ENCODE measurements at places on chromosomes 4 and X. TPM values are rescaled to one million over a fixed set of nuclear protein-coding genes. Genes with fewer than 3 reads are reported as not detected.
A peak's percentile ranks its signal among the peaks of the same experiment; 100 is the strongest.

The FAM9C gene
- total RNA-seq = not detected

The NDP gene
- not detected for total RNA-seq

The PCDH10 gene
- not detected for total RNA-seq

The CPLX1 gene
- not detected for total RNA-seq

The AASDH gene
- 14.7 TPM for total RNA-seq

The CEP44 gene
- total RNA-seq = 30.2 TPM

The FAM9B gene
- total RNA-seq = not detected

The MAGEC2 gene
- not detected for total RNA-seq

The FAM47E gene
- not detected for total RNA-seq

The LRRC66 gene
- not detected for total RNA-seq

The SMPX gene
- not detected for total RNA-seq

The RHOXF1 gene
- not detected for total RNA-seq

DNA sequence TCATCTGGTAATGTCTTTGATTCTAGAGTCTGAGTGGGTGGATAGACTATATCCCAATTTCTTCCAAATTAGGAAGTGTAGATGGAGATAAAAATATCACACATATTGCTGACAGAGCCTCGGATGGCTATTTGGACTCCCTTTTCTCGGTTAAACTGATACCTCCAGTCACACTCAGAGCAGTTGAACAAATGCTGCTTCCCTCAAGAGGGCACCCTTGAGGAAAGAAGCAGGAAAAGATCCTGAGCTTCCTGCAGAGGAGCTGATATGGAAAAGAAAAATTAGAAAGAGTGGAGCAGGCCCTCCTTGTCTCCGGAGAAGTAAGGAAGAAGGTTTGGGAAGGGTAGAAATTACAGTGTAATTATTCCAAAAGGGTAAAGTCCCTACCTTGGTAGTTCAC lies 96.2 kb upstream of the CCSER1 start:
- no peak for DNase-seq

GRCh38 chr4:145870155-145871020 lies 68.2 kb downstream of the ZNF827 start:
- DNase-seq = no peak

GRCh38 chr4:72604324-72604723 lies 35.3 kb upstream of the ADAMTS3 start:
- DNase-seq = no peak

DNA sequence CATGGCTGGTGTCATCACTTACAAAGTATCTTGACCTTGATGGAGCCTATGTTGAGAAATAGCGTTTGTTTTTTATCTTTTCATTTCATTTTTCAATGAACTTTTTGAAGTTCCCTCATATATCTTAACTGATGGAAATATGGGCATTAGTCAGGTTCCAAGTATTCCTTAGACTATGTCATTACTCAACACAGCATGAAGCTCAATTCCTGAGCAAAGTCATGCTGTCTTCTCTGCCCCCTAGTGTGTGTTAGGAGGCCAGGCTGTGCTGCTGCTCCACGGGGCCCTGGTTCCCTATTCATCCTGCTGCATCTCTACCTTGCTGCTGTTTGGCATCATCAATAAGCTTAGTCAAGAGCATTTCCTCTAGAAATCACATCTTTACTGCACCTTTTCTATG lies 40.9 kb downstream of the GPR143 start:
- no peak for DNase-seq

GRCh38 chrX:30253257-30253656 lies 6.3 kb downstream of the MAGEB1 start:
- no peak for DNase-seq

DNA sequence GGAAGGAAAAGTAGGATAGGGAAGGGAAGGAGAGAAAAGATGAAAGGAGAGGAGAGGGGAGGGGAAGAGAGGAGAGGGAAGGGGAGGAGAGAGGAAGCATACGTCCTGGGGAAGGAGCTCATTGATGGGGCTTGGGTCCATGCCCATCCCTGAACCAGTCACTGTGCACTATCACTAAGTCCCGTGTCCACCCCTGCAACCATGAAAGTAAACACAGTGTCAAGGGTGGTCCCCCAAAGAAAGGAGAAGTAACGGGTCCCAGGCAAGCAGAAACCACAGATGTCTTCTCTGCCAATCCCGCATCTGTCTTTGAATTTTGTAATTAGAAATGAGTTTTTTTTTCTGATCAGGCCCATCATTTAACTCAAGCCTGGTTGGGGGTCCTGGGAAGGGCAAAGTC lies 55.2 kb downstream of the LGI2 start:
- DNase-seq = no peak

GRCh38 chr4:168019019-168019651 lies 73.2 kb upstream of the ANXA10 start:
- no peak for DNase-seq

GRCh38 chr4:126776361-126776760 lies 856.4 kb upstream of the INTU start:
- no peak for DNase-seq

GRCh38 chr4:86837691-86838503 lies 11.3 kb downstream of the SLC10A6 start:
- DNase-seq = no peak

DNA sequence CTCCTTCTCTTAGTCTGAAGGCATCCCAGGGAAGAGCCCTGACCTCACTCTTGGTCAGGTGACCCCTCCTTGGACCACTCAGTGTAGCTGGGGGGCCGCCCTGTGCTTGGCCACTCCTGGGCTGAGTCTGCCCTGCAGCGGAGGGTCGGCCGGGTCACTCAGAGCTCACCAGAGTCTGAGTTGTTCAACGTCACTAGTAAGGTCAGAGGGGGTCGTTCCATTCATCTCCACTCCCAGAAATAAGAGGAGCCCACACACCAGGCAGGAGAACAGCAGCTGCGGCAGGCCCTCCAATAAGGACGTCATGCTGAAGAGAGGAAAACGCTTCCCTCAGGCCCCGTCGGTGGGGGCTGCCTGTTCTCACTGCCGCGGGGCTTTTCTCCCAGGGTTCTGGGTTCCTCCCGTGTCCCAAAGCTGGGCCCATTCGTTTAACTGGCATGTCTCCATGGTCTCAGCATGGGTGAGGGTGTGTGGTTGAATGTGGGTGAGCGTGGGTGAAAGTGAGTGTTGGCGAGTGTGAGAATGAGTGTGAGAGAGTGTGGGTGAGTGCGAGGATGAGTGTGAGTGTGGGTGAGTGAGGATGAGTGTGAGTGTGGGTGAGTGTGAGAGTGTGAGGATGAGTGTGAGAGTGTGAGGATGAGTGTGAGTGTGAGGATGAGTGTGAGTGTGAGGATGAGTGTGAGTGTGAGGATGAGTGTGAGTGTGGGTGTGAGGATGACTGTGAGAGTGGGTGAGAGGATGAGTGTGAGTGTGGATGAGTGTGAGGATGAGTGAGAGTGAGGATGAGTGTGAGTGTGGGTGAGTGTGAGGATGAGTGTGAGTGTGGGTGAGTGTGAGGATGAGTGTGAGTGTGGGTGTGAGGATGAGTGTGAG lies 47.7 kb downstream of the ING2 start:
- DNase-seq = no peak

DNA sequence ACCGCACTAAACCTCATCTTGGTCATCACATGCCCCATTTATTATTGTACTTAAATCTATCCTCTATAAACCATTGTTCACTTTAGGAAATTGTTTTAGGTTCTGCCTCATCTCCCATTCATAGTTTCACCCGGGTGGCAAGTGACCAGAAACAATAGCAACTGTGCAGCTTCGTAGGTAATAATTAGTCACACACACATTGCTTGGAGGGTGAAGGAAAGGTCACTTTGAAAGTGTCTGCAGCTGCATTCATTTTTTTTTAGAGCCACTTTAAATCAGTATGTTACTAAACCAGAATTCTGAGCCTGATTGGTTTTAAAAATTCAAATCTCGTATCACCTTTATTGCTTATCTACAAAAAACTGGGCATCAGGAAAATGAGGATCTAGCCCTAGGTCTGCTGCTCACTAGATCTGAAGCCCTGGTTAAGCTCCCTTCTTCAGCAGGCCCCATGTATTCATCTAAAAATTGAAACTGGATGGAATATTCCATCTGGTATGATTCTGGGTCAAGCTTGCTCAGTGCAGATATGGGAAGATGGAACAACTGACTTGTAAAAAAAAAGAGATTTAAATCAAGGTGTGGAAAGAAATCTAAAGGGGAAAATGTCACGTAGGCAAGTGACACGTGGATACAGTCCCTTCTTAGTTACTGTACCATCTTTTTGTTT lies 62.4 kb downstream of the LIMCH1 start:
- DNase-seq = no peak

DNA sequence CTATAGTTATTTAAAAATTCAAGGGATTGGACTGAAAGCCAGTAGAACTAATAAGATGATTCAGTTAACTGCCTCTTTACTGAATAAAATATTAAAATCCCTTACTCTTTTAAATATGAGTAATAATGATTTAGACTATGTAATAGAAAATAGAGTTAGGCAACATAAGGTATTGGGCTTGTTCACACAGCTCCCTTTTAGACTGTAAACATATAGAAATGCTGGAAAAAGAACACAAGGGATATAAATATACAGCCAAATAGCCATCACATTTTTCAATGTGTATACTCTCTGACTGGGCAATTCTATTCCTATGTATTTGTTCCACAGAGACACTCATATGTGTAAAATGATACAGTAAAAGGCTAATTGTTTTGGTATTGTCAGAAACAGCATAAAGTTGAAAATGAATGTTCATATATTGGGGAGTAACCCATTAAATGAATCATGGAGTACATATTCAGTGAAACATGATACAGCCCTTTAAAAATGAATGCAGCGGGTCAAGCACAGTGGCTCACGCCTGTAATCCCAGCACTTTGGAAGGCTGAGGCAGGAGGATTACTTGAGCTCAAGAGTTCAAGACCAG lies 129.8 kb downstream of the TBC1D19 start:
- DNase-seq = no peak

- no peak for DNase-seq
Measured at GRCh38 chr4:1169691-1170096, 2.7 kb downstream of the SPON2 start.

GRCh38 chr4:111957997-111958396 lies 187.3 kb upstream of the FAM241A start:
- DNase-seq = no peak

DNA sequence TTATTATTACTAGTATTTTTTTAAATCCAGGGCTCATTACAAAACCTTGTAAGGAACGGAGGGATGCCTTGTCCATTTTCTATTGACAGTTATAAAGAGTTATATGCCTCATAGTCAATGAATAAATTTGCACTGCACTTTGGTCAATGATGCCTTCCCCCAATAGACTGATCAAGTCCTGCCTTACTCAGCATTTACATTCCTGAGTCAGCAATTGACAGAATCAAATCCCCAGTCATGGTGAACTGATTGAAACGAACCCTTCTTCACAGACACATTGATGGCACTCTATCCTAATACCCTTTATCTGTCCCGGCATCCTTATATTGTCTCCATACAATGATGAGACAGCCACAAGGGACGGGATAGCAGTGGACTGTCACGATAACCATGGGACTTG lies 213.2 kb downstream of the NLGN4X start:
- DNase-seq = no peak

DNA sequence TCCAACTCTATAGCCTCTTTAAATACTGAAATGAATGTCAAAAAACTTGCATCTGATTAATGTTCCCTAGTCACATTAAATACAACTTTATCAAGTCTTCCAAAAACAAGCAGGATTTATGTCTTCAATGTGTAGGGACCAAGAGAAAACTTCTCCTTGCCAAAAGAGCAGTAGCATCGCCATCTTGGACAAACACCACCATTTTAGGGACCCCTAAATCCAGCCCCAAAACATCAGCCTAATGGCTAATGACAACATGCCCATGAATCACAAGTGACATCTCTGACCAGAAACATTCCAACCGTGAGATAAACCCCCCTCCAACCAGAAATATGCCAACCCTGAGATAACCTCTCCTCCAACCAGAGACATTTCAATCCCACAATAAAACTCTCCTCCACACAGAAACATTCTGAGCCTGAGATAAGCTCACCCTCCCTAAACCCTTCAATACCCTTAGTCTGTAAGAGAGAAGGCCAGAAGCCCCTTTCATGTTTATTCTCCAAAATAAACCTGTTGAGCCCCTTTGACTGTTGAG lies 697.4 kb downstream of the TRAM1L1 start:
- DNase-seq = no peak

DNA sequence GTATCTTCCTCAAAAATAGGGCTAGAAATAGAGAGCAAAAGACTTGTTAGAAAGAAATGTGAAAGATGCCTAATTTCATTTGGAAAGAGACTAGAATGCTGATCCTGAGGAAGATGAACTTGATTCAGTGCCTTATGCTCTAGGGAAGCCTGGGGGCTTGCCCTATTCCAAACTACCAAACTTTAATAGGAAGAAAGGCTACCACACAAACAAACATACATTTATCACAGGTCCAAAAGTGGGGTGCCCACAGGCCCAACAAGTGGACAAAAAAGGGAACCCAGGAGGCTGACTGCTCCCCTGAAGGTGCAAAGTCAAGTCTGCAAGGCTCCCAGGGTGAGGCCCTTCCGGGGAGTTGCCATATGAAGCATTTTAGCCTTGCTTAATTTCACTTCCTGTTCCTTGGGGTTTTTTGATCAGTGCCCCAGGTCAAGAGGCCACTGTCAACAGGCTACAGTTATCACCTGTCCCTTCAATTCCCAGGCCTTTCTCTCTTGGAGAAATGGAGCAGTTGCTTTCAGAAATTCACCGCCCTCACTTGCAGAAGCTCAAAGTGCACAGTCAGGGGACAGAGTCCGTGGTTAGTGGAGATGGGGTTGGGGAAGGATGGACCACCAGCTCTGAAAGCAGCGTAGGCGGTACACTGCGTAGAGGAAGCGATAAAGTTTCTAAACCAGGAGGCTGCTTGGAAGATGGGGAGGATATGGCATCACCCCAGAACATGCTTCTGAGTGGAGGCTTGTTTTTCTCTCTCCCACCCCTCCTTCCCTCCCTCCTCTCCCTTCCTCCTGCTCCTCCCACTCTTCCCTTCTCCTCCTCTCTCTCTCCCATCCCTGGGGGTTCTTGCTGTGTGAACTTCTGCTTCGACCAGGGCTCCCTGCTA lies 36.4 kb downstream of the TMEM154 start:
- DNase-seq = peak; percentile 48

- DNase-seq = no peak
Measured at GRCh38 chr4:10530137-10530786, 73.0 kb upstream of the ZNF518B start.

Data from activated CD8-positive, alpha-beta T cell treated with anti-CD3 and anti-CD28 coated beads for 36 hours (primary cell).